Activated CD4-positive, alpha-beta T cell treated with anti-CD3 and anti-CD28 coated beads, Interleukin-2, amount 10 ng/mL, durations not matched to agents 7 days and 5 days (primary cell): ENCODE measurements at places on chromosomes 6 and 20. TPM values are rescaled to one million over a fixed set of nuclear protein-coding genes. Genes with fewer than 3 reads are reported as not detected.
A peak's percentile ranks its signal among the peaks of the same experiment; 100 is the strongest.

GHRH gene
- total RNA-seq, result not detected

COL11A2 gene
- total RNA-seq, result 1.4 TPM

DNA sequence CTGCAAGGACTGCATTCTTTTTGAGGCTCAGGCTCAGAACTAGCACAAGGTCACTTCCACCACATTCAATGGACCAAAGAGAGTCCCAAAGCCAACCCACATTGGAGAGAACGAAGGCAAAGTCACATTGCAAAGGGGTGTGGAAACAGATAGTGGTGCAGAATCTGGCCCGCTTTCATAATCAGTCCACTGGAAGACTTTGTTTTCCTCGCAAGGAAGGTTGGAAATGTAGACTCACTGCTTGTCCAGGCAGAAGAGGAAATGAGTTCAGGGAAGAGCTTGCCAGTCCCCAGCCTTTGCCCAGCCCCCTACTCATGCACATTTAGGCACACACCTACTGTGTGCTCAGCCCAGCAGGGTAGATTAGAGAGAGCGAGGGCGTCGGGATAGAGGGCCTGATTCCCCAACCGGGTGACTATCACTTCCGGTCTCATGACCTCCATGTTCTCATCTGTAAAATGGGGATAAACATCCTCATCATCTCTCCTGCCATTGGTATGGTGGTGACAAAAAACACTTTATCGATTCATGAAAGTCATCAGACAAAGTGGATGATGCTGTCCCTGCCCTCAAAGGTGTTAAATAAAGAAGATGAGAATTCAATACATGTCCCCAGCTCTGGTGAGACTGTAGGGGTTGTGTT lies 24.3 kb upstream of the CCN5 start:
- H3K4me3 ChIP-seq, result no peak overlapping the region
- no peaks in the 10 kb centered on the region for H3K27me3 ChIP-seq
- H3K36me3 ChIP-seq, result peaks cover 2% of the 10 kb centered on the region
- H3K27ac ChIP-seq, result no peak overlapping the region

DNA sequence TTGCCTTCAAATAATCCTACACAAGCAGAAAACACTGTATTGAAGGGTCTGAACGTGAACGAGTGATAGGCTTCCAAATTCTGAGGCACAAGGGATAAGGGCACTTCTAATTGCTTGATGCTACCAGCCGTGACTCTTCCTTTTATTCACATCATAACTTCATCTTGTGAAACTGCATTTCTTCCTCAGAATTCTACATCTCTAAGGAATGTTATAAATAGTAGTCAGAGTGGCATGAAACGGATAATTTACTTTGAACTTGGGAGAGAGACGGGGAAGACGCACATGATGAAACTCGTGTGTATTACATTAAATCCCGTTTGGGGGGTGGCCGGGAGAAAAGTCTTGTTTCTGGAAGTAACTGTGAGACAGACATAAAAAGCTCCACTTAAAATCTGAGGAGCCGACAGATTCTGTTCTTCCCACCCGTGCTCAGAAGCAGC lies 754 bp downstream of the HDDC2 start:
- peaks cover 40% of the 10 kb centered on the region for H3K36me3 ChIP-seq
- H3K27ac ChIP-seq, result peak overlapping the region; percentile 90
- peak overlapping the region; percentile 88 for H3K4me3 ChIP-seq
- peaks cover 52% of the 10 kb centered on the region for H3K4me1 ChIP-seq

DNA sequence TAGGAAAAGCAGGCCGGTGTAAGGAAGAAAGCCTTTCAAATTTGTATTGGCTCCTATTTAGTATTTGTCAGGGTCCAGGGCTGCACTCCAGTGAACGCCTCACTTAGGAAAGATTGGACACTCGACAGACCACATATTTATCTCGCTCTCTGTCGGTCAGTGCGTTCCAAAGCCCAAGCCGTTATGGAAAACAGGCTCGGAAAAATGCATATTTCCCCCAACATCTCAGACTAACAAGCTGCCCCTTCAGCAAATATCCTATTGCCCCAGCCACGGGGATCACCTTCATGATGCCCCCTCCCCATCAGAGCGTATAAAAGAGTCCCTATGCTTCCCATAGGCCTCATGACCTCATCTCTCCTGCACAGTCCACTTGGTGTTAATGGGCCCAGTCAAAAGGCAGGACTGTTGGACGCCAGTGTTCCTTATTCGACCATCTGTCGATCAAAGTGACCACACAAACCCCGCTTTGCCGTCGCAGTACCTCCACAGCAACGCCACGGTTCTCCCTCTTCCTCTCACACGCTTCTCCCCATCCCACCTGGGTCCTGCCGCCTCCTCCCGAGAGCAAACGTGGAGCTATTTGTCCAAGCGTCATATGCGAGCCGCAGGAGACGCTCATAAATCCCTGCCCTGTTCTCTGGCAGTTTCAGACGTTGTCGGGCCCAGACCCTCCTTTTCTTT lies 63.3 kb downstream of the NPEPL1 start:
- no peak overlapping the region for H3K27ac ChIP-seq
- H3K4me3 ChIP-seq, result no peak overlapping the region
- no peaks in the 10 kb centered on the region for H3K36me3 ChIP-seq
- peaks cover 12% of the 10 kb centered on the region for H3K27me3 ChIP-seq
- no peak for DNase-seq
- H3K4me1 ChIP-seq, result no peaks in the 10 kb centered on the region

GNMT gene
- 1.3 TPM for total RNA-seq

GRCh38 chr20:50635676-50636600 lies 55.4 kb downstream of the RIPOR3 start:
- no peaks in the 10 kb centered on the region for H3K36me3 ChIP-seq
- DNase-seq, result peak; percentile 54
- no peaks in the 10 kb centered on the region for H3K27me3 ChIP-seq

GRCh38 chr6:28393912-28394662 lies 5.5 kb downstream of the ZSCAN12 start:
- H3K4me3 ChIP-seq, result no peak overlapping the region
- peaks cover 52% of the 10 kb centered on the region for H3K4me1 ChIP-seq
- H3K27me3 ChIP-seq, result no peaks in the 10 kb centered on the region
- H3K27ac ChIP-seq, result no peak overlapping the region

RBM24 gene
- total RNA-seq, result not detected

DNA sequence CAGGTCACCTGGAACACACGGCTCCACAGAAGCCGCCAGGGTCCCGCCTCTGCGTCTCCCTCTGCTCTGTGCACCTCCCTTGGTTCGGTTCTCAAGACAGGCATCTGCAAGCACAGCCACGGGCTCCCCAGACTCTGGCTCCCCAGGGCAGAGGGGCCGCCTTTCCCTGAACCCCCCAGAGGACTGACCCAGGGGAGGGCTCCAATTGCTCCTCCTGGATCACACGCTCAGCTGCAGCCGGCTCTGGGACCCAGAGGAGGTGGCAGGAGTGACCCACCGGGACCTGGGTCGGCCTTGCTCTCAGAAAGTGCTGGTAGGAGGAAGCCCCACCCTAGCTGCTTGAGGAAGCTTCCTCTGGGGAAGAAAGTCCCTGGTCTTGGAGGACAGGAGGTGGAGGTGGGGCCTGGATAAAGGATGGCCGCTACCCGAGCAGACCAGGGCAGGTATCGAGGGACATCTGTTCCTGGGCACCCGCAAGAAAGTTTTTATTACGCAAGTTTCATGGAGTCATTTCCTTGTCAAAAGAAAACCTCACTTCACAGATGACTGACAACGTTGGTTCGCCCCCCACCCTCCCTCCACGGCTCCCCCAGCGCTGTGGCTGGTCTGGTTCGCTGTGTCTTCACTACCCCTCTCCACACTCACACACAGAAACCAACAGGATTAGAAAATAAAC lies 103.9 kb upstream of the AFDN start:
- H3K4me3 ChIP-seq, result no peak overlapping the region
- H3K4me1 ChIP-seq, result no peaks in the 10 kb centered on the region
- H3K27ac ChIP-seq, result no peak overlapping the region
- H3K36me3 ChIP-seq, result no peaks in the 10 kb centered on the region
- no peak for DNase-seq
- peaks cover 37% of the 10 kb centered on the region for H3K27me3 ChIP-seq

DNA sequence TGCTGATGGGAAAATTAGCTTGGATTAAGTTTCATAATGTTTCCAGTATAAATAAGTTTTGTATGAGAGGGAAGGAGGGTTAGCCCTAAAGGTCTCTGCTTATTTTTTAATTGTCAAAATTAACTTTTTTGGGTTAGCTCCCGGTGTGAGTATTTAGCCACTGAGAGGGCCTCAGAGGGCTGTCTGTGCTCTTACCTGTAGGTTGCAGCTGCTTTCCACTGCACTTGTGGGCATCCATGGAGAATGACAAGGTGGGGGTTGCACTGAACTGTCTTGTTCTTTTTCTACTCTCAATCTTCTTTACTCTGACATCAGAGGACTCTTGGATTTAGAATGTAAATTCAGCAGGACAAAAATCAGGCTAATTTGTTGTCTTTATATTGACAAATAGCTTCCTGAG lies 81.4 kb downstream of the CD164 start:
- H3K27me3 ChIP-seq, result peaks cover 9% of the 10 kb centered on the region
- H3K36me3 ChIP-seq, result no peaks in the 10 kb centered on the region
- H3K27ac ChIP-seq, result no peak overlapping the region
- no peak overlapping the region for H3K4me3 ChIP-seq
- DNase-seq, result no peak
- H3K4me1 ChIP-seq, result peaks cover 13% of the 10 kb centered on the region

DNA sequence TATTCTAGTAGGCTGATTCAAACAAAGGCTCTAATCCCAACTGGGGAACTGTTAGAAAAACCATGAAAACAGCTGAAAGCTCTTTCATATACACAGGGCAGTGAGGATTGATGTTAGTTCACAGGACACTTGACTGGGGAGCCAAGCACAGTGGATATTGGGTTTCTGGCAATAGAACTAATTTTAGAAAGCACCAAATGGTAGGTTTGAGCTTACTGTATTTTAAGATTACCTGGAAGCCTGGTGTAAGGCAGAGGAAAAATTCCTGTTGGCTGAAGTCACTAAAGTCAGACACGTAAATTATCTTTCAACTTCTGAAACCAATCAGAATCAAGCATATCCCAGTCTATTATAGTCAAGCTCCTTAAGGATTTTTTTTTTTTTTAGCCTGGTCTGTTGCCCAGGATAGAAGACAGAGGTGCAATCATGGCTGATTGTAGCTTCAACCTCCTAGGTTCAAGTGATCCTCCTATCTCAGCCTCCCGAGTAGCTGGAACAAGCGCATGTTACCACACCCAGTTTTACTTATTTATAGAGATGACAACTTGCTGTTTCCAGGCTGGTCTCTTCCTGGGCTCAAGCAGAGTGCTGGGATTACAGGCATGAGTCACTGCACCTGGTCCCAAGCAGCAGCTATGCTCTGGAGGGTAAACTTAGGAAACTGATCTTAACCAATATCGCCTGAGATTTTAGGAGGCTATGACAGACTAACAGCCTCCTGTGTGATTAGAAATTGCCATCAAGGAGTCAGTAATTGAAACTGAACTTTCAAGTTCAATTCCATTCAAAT lies 32.5 kb upstream of the SYNCRIP start:
- H3K27ac ChIP-seq, result no peak overlapping the region
- no peaks in the 10 kb centered on the region for H3K27me3 ChIP-seq
- H3K4me1 ChIP-seq, result peaks cover 65% of the 10 kb centered on the region

GRCh38 chr6:110322874-110323242 lies 35.3 kb downstream of the METTL24 start:
- H3K27ac ChIP-seq, result no peak overlapping the region
- H3K27me3 ChIP-seq, result no peaks in the 10 kb centered on the region
- no peaks in the 10 kb centered on the region for H3K4me1 ChIP-seq
- no peak overlapping the region for H3K4me3 ChIP-seq
- DNase-seq, result no peak

DNA sequence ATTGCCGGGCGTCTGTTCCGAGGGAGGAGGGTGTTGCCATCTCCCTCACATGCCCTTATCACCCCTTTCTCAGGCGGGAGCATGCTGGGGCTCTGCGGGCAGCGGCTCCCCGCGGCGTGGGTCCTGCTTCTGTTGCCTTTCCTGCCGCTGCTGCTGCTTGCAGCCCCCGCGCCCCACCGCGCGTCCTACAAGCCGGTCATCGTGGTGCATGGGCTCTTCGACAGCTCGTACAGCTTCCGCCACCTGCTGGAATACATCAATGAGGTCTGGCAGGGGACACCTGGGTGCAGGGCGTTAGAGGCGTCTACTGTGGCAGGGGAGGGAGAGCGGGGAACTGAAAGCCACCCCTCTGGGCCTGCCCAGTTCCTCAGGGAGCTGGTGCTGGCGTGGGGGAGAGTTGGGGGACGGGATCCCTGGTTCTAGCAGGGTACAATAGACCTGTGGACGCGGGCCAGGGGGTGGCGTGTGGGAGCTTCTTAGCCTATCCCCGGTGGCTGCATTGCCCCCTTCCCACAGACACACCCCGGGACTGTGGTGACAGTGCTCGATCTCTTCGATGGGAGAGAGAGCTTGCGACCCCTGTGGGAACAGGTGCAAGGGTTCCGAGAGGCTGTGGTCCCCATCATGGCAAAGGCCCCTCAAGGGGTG lies 697 bp downstream of the PPT2 start:
- peak overlapping the region; percentile 97 for H3K4me3 ChIP-seq
- H3K27me3 ChIP-seq, result peaks cover 24% of the 10 kb centered on the region
- H3K36me3 ChIP-seq, result peaks cover 1% of the 10 kb centered on the region

GRCh38 chr6:104413767-104414166 lies 446.0 kb downstream of the HACE1 start:
- no peak overlapping the region for H3K4me3 ChIP-seq
- H3K36me3 ChIP-seq, result no peaks in the 10 kb centered on the region
- no peaks in the 10 kb centered on the region for H3K4me1 ChIP-seq
- no peak overlapping the region for H3K27ac ChIP-seq
- no peak for DNase-seq
- no peaks in the 10 kb centered on the region for H3K27me3 ChIP-seq

FAM50B gene
- total RNA-seq, result 12.7 TPM

DNA sequence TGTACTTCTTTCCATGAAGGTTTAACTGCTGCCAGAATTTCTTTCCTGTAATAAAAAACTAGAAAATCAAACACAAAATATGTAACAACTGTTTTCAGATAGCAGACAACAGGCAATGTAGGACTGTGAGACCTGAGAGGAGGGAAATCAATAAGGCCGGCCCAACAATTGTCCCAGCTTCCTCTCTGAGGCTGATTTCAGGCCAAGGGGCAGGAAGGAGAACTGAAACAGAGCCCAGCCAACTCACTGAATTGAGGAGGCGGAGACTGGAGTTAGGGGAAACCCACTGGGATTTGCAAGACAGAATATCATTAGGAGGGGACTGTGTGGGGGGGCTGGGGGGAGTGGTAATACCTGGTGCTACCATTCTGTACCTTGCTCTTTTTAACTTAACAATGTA lies 42.2 kb downstream of the FLRT3 start:
- no peaks in the 10 kb centered on the region for H3K36me3 ChIP-seq
- H3K27ac ChIP-seq, result no peak overlapping the region
- DNase-seq, result no peak
- no peak overlapping the region for H3K4me3 ChIP-seq
- H3K27me3 ChIP-seq, result no peaks in the 10 kb centered on the region
- no peaks in the 10 kb centered on the region for H3K4me1 ChIP-seq

GRCh38 chr6:159168536-159169192 lies 536 bp upstream of the FNDC1 start:
- H3K4me3 ChIP-seq, result peak overlapping the region; percentile 58
- DNase-seq, result no peak
- H3K27ac ChIP-seq, result no peak overlapping the region
- peaks cover 22% of the 10 kb centered on the region for H3K4me1 ChIP-seq
- peaks cover 84% of the 10 kb centered on the region for H3K27me3 ChIP-seq
